ENCODE measurements at places on chromosomes 3 and 15. TPM values are rescaled to one million over a fixed set of nuclear protein-coding genes. Genes with fewer than 3 reads are reported as not detected.

Gene CCR8
- total RNA-seq = not detected

Gene ITIH1
- 0.94 TPM for total RNA-seq

Gene UCN2
- total RNA-seq = not detected

Gene PCLAF
- total RNA-seq = 5.0 TPM

Gene ZNF385D
- 14.0 TPM for total RNA-seq

Gene GCNT3
- not detected for total RNA-seq

Gene SLC38A3
- total RNA-seq = 5.0 TPM

Gene GABRA5
- 38.1 TPM for total RNA-seq

Gene NSUN3
- 43.0 TPM for total RNA-seq

Gene SPINK8
- not detected for total RNA-seq

Gene IGDCC3
- 7.6 TPM for total RNA-seq

Gene NAA80
- 4.5 TPM for total RNA-seq

Gene LSMEM2
- total RNA-seq = 0.47 TPM

Gene SCN11A
- 0.31 TPM for total RNA-seq

Gene FBXO40
- 0.31 TPM for total RNA-seq

Gene NAALADL2
- 10.6 TPM for total RNA-seq

Gene ISLR2
- total RNA-seq = 168 TPM

Gene XCR1
- not detected for total RNA-seq
